ENCODE measurements at places on chromosomes 3 and 15.

- no peak overlapping the region for H3K27ac ChIP-seq
- no peak for DNase-seq
- peaks cover 18% of the 10 kb centered on the region for H3K36me3 ChIP-seq
- peaks cover 31% of the 10 kb centered on the region for H3K4me1 ChIP-seq
These were observed 457.2 kb downstream of the RAP2B start for GRCh38 chr3:153619268-153619667.

DNA sequence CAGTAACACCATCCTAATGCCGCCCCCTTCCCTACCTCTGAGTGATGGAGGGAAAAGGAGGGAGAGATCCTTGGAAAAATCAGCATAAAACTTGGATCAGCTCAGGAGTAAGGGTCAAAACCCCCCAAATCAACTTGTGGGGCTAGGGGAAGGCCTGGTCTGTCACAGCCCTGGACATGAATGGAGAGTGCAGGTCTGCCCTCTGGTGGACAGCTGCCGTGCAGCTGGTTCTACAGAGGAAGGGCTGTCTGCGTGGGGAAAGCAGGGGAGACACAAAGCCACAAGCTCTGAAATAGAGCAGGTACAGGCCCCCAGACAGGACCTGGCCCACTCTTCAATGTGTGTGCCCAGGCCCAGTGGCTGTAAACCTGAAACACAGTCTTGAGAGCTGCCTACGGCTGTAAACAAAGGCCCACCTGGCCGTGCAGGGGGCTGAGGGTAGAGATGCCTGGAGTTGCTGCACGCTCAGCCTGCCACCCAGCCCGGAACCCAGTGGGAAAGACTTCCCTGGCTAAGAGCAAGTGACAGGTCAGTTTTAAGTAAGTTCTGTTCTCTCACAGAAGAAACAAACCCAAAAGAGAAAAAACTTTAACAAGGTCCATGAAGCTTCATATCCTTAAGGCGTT, 16.4 kb downstream of the CLK3 start:
- peak; percentile 43 for DNase-seq
- no peaks in the 10 kb centered on the region for H3K27me3 ChIP-seq
- H3K4me3 ChIP-seq, result no peak overlapping the region
- no peaks in the 10 kb centered on the region for H3K4me1 ChIP-seq
- no peak overlapping the region for H3K27ac ChIP-seq
- H3K36me3 ChIP-seq, result peaks cover 60% of the 10 kb centered on the region

- H3K27me3 ChIP-seq, result no peaks in the 10 kb centered on the region
- H3K4me3 ChIP-seq, result no peak overlapping the region
- H3K36me3 ChIP-seq, result peaks cover 70% of the 10 kb centered on the region
- DNase-seq, result no peak
These were observed 36.8 kb downstream of the MTMR10 start for GRCh38 chr15:30954674-30955073.

DNA sequence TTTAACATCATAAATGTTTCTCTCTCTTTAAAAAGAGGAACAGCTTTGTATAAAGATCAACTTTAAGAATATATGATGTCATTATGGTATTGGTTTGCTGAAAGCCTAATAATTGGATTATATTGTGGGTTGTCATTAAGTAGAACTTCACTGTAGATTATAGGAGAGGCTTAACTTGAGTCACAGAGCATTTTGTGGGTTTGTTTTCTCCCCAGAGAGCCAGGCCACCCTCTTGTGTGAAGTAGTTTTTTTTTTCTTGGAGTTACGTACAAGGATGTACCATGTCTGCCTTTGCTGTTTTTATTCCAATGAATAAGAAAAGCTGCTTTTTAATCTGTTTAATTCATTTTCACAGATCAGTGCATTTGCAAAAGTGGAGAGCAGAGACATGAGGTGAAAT, 354.8 kb upstream of the TBL1XR1 start:
- no peak overlapping the region for H3K4me3 ChIP-seq
- DNase-seq, result no peak
- H3K27me3 ChIP-seq, result no peaks in the 10 kb centered on the region
- H3K4me1 ChIP-seq, result peaks cover 22% of the 10 kb centered on the region
- no peaks in the 10 kb centered on the region for H3K36me3 ChIP-seq
- no peak overlapping the region for H3K27ac ChIP-seq

DNA sequence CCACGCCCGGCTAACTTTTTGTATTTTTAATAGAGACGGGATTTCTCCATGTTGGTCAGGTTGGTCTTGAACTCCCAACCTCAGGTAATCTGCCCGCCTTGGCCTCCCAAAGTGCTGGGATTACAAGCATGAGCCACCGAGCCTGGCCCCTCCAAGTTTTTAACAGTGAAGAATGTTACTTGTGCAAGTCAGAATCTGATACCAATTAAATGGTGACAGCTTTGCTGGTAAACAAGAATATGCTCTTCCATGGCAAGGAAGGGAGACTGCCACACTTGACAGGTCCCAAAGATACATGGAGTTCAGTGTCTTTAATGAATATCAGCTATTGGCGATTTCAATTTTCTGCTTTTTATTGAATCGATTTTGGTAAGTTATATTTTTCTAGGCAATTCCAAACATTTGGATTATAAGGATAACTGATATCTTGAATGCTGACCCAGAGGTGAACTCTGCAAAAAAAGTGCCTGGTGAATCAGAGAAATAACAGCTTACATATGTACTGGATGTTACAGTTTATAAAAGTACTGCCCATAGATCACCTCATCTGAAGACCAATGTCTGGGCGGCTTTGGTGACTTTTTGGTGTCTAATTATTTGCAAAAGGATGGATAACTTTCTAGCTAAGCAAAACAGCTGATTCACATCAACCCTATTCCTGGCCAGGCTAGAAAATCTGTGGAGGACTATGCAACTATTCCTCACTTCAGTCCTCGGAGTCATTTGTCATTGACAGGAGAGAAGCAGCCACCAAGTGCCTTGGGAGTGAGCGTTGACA, 1.2 kb downstream of the PARP16 start:
- no peaks in the 10 kb centered on the region for H3K27me3 ChIP-seq
- no peak for DNase-seq
- H3K4me1 ChIP-seq, result peaks cover 26% of the 10 kb centered on the region
- H3K36me3 ChIP-seq, result peaks cover 3% of the 10 kb centered on the region
- H3K4me3 ChIP-seq, result peak overlapping the region; percentile 83

DNA sequence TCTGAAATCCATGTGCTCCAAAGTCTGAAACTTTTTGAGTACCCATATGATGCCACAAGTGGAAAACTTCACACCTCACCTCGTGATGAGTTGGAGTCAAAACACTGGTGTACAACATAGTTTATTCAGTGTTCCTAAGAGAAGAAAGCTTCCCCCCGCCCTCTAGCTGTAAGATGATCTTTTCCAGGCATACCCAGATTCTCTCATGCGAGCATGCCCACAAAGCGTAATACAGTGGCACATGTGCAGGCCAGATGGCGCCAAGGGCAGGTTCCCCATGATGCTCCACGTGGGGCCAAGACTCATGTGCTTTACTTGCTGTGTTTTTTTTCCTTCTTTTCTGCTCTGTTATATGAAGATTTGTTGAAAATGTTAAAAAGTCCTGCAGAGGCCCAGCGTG, 104.9 kb upstream of the LRRFIP2 start:
- DNase-seq, result no peak
- H3K27ac ChIP-seq, result no peak overlapping the region
- H3K36me3 ChIP-seq, result peaks cover 50% of the 10 kb centered on the region
- no peaks in the 10 kb centered on the region for H3K27me3 ChIP-seq
- peaks cover 6% of the 10 kb centered on the region for H3K4me1 ChIP-seq
- H3K4me3 ChIP-seq, result no peak overlapping the region

GRCh38 chr3:46143951-46144473, 64.1 kb downstream of the CCR1 start:
- no peak for DNase-seq
- H3K4me3 ChIP-seq, result no peak overlapping the region
- H3K27me3 ChIP-seq, result peaks cover 33% of the 10 kb centered on the region

- H3K4me3 ChIP-seq, result peak overlapping the region; percentile 14
- H3K27me3 ChIP-seq, result no peaks in the 10 kb centered on the region
- no peak for DNase-seq
- peaks cover 10% of the 10 kb centered on the region for H3K36me3 ChIP-seq
- H3K27ac ChIP-seq, result peak overlapping the region; percentile 65
- peaks cover 70% of the 10 kb centered on the region for H3K4me1 ChIP-seq
These were observed 536.1 kb downstream of the AGBL1 start for GRCh38 chr15:86615816-86616215.

- peaks cover 18% of the 10 kb centered on the region for H3K4me1 ChIP-seq
- peak overlapping the region; percentile 69 for H3K4me3 ChIP-seq
- no peak for DNase-seq
- peaks cover 80% of the 10 kb centered on the region for H3K27me3 ChIP-seq
These were observed 684 bp downstream of the TNFAIP8L3 start for GRCh38 chr15:51093839-51094605.

GRCh38 chr3:113255100-113255853, 43.9 kb downstream of the BOC start:
- no peaks in the 10 kb centered on the region for H3K36me3 ChIP-seq
- H3K27me3 ChIP-seq, result no peaks in the 10 kb centered on the region
- no peak overlapping the region for H3K4me3 ChIP-seq
- H3K27ac ChIP-seq, result peak overlapping the region; percentile 47
- H3K4me1 ChIP-seq, result peaks cover 10% of the 10 kb centered on the region

DNA sequence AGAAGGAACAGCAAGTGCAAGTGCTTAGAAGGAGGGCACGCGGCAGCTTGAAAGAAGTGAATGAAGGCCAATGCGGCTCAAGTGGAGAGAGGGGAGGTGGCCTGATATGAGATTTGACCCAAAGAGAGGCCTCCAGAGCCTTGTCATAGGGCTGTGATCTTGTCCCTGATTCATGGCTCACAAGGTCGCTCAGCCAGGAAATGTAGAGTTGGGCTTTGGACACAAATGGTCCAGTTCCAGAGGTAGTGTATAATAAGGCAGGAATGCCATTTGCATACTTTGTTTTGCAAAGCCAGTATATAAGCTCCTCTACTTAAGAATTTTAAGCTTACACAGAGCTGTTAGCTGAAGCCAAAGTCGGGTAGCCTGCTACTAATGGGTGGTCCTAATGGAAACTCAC, 33.7 kb downstream of the HGD start:
- no peak for DNase-seq
- H3K27me3 ChIP-seq, result no peaks in the 10 kb centered on the region
- H3K27ac ChIP-seq, result no peak overlapping the region
- no peak overlapping the region for H3K4me3 ChIP-seq

DNA sequence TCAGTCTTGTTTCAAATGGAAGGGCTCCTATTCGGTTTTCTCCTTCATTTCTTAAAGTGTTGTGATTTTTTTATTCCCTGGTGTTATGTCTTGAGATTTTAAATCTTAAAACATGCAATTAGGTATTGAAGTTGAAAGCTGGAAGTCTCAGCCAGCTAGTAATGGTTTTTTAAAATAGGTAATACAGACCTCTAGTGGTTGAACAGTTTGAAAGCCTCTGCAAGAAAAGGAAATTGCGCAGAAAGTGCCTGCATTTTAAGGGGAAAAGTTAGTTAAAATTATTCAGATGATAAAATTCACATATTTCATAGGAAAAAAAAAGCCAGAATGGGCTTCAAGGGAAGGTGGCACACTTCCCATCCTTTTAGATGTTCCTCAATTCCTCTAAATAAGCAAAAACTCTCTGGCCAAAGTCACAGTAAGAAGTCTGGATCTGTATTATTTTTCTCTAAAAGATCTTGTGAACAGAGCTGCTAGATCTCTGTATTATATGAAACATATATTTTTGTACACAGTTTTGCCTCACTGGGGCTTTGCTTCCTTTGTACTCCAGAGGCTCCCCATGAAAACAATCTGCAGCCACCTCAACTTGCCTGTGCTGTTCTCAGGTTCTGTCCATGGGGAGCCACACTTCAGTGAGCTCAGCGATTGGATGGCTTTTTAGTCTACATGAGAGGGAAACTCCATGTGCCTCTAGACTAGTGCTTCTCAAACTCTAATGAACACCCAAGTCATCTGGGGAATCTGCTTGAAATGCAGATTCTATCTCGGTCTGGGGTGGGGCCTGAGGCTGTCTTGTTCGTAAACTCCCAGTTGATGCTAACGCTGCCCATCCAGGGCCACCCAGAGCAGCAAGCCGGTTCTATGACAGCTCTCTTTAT, 21.5 kb downstream of the AGTR1 start:
- DNase-seq, result no peak
- H3K4me3 ChIP-seq, result no peak overlapping the region
- H3K36me3 ChIP-seq, result no peaks in the 10 kb centered on the region
- H3K4me1 ChIP-seq, result no peaks in the 10 kb centered on the region
- no peaks in the 10 kb centered on the region for H3K27me3 ChIP-seq
- H3K27ac ChIP-seq, result no peak overlapping the region

DNA sequence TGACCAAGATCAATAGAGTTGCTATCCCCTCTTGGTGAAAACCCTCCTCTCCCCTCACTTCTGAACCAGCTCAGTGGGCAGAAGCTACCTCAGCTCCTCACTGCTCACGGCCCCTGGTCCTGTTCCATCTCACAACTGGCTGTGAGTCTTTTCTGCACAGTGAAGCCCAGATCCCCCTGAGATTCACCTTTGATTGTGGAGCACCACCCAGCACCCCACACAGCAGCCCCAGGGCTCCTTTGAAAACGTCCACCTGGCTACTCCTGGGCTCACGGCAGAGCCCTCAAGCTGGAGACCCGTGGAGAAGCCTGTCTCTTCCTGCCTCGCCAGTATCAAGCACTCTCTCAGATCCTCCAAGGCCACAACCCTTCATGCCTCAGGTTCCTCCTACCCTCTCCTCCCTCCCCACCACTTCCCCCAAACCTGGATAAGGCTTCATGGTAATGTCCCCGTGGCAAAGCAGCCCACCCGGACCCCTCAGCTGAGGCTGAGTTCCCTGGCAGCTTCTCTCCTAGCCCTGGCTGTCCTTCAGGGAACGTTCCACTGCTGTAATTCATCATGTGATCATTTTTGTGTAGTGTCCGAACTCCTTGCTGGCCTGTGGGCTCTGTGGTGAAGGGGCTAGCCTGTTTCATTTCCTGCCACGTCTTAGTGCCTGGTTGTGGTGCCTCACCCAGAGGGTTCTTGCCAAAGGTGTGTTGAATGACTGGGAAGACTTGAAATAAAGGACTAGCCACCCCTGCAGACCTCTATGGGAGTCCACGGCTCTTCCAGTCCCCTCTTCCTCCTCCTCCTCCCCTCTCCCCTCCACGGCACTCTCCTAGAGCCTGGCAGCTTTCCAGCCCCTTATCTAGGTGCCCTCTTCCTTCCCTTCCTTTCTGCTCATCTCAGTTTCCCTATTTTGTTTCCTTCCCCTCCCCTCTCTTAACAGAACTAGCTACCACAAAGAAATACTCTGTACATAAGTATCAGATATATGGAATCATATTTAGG, 44.5 kb downstream of the KY start:
- no peak overlapping the region for H3K27ac ChIP-seq
- H3K36me3 ChIP-seq, result no peaks in the 10 kb centered on the region
- H3K4me1 ChIP-seq, result no peaks in the 10 kb centered on the region
- DNase-seq, result no peak
